ENCODE measurements at places on chromosomes 5 and 9.

DNA sequence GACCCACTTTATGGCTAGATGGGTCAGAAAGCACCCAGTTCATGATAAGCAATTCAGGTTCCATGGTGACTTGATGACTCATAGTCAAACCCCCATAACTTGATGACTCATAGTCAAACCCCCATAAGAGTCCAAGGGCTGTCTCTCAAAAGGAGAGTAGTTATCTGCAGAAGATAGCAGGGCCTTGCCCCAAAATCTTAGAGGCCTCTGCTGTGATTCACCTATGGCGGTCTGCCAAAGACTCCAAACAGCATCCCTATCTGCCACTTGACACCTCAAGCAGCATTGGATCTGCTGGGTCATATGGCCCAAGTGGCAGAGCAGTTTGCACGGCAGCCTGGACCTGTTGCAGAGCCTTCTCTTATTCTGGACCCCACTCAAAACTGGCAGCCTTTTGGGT is 395.2 kb upstream of the KIF2A start:
- no peak for DNase-seq

GRCh38 chr5:132947671-132948070 is 15.8 kb downstream of the AFF4 start:
- no peak for DNase-seq

GRCh38 chr9:16145196-16145950 is 592.5 kb downstream of the CCDC171 start:
- no peak for DNase-seq

DNA sequence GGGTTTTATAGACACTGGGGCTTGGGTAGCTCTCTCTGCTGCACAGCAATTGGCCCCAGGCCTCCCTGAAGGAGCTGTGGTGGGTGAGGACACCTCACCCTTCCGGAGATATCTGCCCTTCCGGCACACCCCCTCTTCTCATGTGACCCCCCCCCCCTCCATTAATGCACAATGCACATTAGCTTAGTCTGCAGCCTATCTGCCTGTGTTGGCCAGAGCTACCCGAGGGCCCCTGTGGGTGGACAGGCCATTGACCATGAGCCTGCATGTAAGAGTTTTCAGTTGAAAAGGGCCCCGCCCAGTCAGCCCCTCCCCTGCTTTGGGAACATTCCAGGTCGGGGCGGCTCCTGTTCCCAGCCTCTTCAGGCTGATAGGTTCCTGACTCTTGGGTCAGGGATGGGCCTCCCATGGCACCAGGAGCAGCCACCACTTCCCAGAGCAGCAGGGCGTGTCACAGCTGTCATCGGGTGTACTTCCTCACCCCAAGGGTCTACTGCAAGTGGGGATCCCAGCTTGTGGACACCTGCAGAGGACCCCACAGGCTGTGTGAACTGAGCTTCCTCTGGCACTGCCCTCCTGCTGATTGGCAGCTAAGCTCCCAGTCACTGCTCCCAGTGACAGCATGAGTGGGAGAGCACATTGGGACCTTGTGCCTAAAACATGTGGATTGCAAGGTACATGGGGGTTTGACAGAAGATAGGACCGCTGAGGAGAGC is 17.8 kb downstream of the PHF2 start:
- DNase-seq: no peak
